T-helper 2 cell (primary cell): ENCODE measurements at places on chromosomes 4 and X.

GRCh38 chr4:1008840-1009541 lies 2.4 kb upstream of the FGFRL1 start:
- DNase-seq: peak; percentile 22

- DNase-seq: no peak
Observed at GRCh38 chr4:40334591-40335524, at the start of gene CHRNA9. Gene CHRNA9, plus strand, starts transcription at chr4:40335333. Its CDS starts 135 bp downstream, at chr4:40335468.

DNA sequence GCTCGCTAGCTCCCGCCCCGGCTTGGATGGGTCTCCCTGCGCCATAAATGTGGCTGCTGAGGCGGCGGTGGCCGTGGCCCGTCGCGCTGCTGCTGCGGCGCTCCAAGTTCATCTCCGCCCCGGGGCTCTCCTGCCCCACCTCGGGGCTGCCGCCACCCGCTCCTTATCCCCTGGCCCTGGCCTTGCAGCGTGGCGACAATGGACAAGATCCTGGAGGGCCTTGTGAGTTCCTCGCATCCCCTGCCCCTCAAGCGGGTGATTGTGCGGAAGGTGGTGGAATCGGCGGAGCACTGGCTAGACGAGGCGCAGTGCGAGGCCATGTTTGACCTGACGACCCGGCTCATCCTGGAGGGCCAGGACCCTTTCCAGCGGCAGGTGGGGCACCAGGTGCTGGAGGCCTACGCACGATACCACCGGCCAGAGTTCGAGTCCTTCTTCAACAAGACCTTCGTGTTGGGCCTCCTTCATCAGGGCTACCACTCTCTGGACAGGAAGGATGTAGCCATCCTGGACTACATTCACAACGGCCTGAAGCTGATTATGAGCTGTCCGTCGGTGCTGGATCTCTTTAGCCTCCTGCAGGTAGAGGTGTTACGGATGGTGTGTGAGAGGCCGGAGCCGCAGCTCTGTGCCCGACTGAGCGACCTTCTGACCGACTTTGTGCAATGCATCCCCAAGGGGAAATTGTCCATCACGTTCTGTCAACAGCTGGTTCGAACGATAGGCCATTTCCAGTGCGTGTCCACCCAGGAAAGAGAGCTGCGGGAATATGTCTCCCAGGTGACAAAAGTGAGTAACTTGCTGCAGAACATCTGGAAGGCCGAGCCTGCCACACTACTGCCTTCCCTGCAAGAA lies 763 bp downstream of the USP38 start:
- DNase-seq: peak; percentile 11

GRCh38 chr4:4779486-4779885 lies 80.0 kb upstream of the MSX1 start:
- no peak for DNase-seq

DNA sequence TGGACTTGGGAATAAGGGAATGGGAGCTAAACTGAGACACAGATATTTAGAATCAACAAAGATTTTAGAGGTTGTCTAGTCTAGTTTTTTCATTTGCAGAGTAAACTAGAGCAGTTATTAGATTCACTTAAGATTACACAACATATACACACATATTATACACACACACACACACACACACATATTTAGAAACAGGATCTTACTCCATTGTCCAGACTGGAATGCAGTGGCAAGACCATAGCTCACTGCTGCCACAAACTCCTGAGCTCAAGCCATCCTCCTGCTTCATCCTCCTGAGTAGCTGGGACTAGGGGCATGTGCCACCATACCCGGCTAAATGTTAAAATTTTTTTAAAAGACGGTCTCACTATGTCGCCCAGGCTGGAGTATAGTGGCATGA lies 127.8 kb downstream of the TSPAN5 start:
- DNase-seq: no peak

GRCh38 chr4:10178763-10179162 lies 62.2 kb upstream of the WDR1 start:
- DNase-seq: no peak

DNA sequence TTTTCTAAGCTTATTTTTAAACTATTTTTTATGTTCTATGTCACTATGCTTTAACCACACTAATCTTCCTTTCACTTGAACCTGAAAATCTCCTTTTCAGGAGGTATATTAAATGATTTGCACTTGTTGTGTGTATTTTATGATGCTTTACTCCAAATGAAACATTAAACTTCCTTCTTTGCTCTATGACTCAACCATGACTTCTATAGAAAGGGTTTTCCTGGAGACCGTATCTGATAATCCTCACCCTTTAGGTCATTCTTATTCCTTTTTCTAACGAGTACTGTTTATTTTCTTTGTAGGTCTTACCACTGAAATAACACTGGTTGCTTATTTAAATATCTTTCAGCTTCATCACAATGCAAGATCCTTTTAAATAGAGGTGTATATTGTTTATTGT lies 1163.2 kb downstream of the PCDH18 start:
- no peak for DNase-seq

- DNase-seq: no peak
Observed at GRCh38 chr4:3205995-3206394, 43.0 kb upstream of the MSANTD1 start.

GRCh38 chr4:26126994-26127393 lies 193.8 kb upstream of the RBPJ start:
- no peak for DNase-seq

DNA sequence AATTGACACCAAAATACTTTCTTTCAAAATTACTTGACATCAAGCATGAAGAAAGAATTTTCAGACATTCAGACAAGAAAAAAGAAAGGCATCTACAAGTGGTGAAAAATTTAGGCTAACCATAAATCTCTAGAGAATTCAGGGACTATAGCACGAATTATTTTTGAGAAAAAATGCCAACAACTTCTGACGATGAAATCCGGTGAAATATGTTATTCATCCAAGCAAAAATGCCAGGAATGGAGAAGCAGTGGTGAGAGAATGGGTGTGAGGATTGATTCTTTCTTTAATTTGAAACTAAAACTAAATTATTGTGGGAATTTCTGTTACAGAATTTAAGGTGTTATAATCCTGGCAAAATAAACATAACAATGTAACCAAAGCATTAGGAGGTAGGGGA lies 69.4 kb upstream of the SORBS2 start:
- no peak for DNase-seq

DNA sequence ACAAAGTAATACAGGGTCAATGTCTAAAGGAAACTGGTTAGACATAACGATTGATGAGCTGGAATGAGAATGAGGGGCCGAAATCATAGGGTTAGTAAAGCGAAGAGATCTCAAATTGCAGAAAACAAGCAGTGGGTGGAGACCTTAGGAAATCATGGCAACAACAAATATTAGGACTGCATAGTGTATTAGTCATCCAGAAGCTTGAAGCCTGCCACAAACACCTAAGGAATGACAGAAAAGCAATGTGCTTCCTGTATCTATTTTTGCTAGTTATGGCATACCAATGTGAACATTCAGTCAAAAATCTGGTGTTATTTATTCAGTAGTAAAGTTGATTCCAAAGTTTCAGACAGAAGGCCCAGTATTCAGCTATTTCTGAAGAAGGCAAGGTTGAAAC lies 410.9 kb upstream of the CT83 start:
- no peak for DNase-seq

GRCh38 chrX:18448416-18448815 lies 23.0 kb downstream of the CDKL5 start:
- DNase-seq: no peak

- no peak for DNase-seq
Observed at GRCh38 chr4:113866611-113867010, 105.1 kb upstream of the CAMK2D start.

GRCh38 chrX:13571136-13571535 lies 1.7 kb downstream of the EGFL6 start:
- DNase-seq: no peak

- DNase-seq: no peak
Observed at GRCh38 chr4:2261853-2262144, at the start of gene MXD4. Gene MXD4, minus strand, starts transcription at chr4:2262109. Its CDS starts 129 bp downstream, at chr4:2261980.

GRCh38 chr4:147954850-147955249 lies 223.0 kb downstream of the ARHGAP10 start:
- DNase-seq: no peak

- DNase-seq: no peak
Observed at GRCh38 chr4:139852612-139853269, 187.1 kb downstream of the MGST2 start.

DNA sequence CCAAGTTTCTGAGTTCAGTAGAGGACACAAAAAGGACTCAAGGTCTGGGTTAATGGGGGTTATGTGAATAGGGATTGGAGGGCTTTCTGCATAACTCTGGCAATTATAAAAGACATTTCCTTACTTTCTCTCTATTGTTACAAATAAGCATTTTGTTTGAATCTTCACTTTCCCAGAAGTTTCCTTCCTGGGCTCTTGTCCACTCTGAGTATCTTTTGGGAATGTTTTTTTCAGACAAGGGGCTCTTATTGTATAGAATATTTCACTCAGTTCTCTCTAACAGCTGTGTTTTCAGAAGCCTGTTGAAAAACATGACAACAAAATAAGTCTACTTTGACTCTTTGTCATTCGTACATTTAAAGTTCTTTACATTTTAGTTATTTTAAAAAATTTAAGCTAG lies 57.6 kb upstream of the MAP9 start:
- no peak for DNase-seq

- peak; percentile 51 for DNase-seq
Observed at GRCh38 chrX:150899191-150899757, 806 bp upstream of the CD99L2 start.

GRCh38 chr4:38036548-38036947 lies 76.3 kb downstream of the PTTG2 start:
- DNase-seq: no peak

DNA sequence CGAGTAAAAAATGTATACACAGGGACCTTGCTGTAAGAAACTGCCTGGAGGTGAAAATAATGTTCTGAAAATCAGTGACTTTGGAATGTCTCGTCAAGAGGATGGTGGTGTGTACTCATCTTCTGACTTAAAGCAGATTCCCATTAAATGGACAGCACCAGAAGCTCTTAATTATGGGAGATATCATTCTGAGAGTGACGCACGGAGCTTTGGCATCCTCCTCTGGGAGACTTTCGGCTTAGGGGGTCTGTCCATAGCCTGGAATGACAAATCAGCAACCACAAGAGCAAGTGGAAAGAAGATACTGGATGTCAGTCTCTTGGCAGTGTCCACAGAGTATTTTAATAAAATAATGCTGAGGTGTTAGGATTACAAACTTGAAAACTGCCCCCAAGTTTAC lies 129.4 kb downstream of the THOC2 start:
- DNase-seq: no peak
